Renal cortex interstitium (tissue), 15 donors: ENCODE measurements at places on chromosomes 6 and 20. TPM values are rescaled to one million over a fixed set of nuclear protein-coding genes. Genes with fewer than 3 reads are reported as not detected.

The BNIP5 gene
- 0.10 TPM for polyA plus RNA-seq

The SRF gene
- 27.6 TPM for polyA plus RNA-seq

The TPD52L1 gene
- polyA plus RNA-seq, result 83.7 TPM

DNA sequence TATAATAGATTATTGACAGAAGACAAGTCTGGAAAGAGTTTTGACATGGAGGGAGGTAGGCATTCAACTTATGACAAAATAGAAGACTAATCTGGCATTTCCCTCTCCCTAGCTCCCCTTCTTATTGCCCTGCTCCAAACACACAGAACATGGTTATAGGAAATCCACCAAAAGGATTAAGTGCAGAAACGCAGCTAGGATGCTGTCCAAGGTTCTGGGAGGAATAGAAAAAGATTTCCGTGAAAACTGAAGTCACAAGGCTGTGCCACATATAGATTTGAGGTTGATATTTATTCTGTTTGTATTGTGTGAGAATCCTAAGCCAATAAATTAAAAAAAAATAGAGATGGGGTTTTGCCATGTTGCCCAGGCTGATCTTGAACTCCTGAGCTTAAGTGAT, 107.9 kb upstream of the MAP3K7 start:
- DNase-seq, result no peak

DNA sequence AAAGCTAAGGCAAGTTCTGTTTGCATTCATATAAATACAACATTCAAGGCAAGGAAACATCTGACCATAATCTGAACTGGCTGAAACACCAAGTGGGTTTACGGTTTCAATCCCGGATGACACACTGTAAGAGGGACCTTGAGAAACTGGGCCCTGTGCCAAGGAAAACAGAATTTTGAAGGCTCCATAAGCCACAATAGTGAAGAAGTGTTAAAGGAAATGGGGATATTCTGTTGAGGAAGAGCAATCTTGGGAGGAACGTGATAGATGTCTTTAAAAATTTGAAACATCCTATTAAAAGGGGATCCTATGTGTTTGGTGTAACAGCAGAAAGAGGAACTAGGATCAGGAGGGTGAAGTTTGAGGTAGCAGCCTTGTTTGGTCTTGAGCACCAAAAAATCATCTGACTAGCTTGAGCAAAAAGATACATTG, 82.4 kb upstream of the TAB2 start:
- DNase-seq, result peak; percentile 48

DNA sequence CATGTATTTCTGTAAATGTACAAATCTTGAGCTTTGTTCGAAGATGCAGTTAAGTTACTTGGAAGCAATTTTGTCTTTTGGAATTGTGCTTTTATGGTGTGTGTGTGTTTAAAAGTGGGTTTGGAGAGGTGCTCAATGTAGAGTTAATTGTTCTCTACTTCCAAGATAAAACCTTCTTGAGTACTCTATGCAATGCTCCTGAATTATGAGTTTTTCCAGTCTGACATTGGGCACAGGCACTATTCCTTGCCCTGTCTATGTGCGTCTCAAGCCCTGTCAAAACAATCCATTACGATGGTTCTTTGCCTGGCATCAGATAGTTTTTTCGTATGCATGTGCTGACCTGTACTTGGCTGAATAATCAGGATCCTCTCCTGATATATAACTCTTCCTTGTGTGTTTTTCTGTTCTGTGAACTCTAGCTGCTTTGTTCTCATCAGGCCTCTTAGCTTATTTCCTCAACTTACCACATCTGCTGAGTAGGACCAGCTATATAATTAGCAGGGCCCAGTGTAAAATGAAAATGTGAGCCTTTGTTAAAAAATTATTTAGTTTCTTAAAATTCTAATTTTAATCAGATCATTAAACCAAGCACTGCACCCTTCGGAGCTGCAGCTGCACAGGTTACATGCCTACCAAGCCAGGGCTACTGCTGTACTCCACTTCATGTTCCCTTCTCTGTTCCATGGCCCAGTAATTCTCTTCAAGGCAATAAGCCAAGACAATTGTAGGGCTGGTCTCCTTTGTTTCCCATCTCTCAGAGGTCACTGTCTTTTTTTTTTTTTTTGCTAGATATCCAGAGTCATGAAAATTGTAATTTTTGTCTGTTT, 160.1 kb downstream of the ZFAND3 start:
- DNase-seq, result no peak

GRCh38 chr20:20255099-20255498, 112.8 kb upstream of the INSM1 start:
- no peak for DNase-seq

DNA sequence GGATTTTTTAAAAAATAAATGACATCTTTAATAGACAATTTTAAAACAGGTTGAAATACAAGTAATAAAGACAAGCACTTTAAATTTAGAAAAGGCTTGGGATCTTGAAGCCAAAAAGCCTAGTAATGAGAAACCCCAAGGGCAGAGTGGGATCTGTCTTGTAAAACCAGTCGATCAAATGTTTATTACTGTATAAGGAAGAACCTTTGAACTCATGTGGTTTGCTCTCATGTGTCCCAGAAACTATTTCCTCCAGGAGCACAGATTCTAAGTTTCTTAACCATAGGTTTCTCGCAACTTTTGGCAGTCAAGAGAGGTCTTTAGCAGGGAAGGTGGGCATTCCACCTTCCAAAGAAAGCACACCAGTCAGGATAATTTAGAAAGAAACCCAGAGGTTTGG, 541.7 kb upstream of the BTBD3 start:
- no peak for DNase-seq

GRCh38 chr6:148565930-148566663, 180.7 kb upstream of the UST start:
- no peak for DNase-seq

DNA sequence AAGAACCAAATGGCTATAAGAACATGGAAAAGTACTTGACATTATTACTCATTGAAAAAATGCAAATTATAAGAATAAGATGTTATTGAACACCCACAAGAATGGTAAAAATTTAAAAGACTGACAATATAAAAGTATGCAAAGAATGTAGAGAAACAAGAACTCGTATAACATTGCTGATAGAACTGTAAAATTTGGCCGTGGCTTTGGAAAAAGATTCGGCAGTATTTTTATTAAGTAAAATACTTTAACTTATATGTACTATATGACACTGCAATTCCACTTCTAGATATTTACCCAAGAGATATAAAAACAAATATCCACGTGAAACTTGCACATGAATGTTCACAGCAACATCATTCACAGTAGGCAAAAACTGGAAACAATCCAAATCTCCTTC, 239.2 kb downstream of the TPBG start:
- DNase-seq, result no peak

- DNase-seq, result no peak
These were observed 90.5 kb downstream of the SAMD3 start for GRCh38 chr6:130132286-130132701.

DNA sequence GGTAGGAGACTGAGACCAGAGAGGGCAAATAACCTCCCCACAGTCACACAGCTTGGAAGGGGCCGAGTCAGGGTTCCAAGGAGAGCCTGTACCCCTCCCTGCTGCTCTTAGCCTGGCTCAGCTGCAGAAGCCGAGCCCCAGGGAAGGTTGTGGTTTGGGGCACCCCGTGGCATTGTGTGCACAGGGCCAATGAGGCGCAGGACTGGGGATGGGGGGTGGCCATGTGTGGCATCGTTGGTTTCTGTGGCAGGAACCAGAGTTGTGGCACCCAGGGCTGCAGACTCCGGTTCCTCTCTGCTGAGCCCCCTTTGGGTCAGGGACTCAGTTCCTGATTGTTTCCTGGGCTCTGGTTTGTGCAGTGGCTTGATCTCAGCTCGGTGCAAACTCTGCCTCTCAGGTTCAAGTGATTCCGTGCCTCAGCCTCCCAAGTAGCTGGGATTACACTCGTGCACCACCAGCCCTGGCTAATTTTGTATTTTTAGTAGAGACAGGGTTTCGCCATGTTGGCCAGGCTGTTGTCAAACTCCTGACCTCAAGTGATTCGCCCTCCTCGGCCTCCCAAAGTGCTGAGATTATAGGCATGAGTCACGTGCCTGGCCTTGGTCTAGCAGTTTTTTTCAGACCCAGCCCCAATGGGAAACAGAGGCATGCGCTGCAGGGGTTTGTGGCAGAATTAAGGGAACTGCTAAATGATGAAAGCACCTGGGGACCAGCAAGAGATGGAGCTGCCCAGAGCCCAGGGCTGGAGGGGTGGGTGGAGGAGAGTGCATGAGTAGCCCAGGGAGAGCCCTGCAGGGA, 221.0 kb upstream of the SULF2 start:
- DNase-seq, result no peak

DNA sequence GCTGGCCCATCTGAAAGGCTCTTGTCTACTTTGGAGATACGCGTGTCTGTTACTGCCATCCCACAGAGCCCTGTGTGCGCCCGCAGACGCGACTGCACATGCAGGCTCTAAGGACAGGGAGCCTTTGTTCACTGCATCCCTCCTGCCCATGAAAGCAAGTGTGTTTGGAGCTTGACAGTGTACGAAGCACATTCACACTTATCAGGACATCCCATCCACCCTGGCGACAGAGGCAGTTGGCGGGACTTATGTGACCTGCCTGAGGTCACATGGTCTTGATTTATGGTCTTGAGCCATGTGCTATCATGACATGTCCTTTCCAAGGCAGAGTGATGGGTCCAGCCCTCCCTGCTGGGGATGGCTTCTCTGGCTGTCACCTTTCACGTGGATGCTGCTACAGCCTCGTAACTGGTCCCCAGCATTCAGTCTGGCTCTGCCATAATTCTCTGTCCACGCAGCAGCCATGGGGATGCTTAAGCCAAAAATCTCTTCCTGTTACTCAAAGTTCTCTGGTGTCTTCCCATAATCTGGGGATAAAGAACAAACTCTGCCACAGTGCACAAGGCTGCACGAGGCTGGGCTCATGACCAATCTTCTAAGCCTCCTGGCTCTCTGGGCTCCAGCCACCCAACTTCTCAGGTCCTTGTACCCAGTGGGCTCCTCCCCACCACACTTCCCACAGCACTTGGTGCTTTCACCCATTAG, 36.3 kb upstream of the FAM83D start:
- DNase-seq, result no peak

DNA sequence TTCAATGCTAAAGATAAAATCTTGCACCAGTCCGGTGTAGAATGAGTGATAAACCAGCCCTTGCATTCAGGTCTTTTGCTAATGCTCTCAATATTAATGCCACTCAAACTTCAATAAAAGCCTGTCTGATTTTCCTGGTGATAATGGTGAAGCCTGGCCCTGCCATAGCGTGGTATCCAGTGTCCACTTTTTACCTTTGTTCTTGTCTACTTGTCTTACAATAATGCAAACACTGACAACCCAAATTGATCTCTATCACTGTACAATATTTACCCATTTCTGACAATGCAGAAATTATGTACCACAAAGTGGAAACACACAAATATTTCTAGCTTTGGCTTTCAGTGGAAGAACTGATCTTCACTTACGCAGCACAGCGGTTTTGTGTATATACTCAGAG, 189.1 kb downstream of the ZDHHC14 start:
- DNase-seq, result no peak

GRCh38 chr6:7033202-7033601, 74.6 kb upstream of the RREB1 start:
- DNase-seq, result no peak

DNA sequence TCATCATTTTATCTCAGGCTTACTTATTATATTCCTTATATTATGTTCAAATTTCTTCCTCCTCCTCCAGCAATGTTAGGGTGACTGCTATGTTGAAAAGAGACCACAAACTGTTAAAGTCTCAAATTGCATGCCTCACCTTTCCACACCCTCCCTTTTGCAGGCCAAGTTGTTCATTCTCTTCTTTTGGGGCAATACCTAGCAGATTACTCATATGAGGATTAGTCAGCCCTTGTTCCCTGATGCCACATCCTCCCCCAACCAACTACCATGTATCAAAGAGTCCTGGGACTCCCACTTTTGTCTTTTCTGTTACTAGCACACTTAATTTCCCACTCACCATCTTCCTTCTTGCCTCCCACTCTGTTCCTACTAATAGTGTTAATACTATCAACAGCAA, 434.7 kb downstream of the BCKDHB start:
- DNase-seq, result no peak

GRCh38 chr6:68732423-68732822, 97.3 kb downstream of the ADGRB3 start:
- no peak for DNase-seq

- peak; percentile 82 for DNase-seq
These were observed 5.5 kb upstream of the SOX4 start for GRCh38 chr6:21587961-21588480.

DNA sequence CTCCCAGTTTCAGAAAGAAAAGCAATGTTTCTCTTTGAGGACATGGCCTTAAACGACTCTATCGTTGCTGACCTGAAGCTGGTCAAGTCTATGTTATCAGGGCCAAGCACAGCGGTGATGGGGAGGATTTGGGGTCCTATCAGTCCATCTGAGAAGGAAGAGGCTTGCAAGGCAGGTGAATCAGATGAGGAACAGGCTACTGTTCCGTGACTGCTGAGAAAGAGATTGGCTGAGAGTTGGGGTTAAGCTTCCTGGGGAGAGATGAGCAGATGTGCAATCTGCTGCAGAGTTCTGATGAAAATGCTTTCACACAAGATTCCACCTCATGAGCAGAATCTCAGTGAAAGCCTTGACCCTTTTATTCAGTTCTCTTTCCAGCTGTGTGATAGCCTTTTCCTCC, 168.3 kb upstream of the STMND1 start:
- DNase-seq, result no peak

DNA sequence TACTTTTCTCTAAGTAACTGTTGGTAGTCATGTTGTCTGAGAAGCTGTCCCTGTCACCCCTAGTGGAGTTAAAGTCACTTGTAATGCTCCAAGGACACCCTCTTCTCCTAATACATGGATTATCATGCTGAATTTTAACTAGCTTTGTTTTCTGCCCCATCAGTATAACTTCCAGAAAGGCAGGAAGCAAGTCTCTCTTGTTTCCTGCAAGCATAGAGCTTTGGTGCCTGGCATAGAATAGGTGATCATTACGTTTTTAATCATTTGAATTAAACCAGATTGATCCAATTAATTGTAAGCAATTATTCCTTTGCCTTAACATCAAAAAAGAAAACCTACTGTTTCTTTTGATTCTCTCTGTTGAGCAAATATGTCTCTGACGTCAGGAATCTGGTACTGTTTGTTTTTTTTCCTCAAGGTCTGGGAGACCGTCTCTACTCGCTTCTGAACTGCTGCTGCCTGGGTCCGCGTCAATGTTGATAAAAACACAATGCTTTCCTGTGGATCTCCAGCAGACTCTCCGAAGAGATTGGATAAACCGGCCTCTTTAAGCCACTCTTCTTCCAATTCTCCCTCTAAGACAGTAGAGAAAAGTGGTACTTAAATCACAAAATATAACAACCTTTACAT, 71.8 kb downstream of the ARHGAP18 start:
- DNase-seq, result no peak

GRCh38 chr6:133779916-133780695, 108.8 kb upstream of the TCF21 start:
- DNase-seq, result no peak

DNA sequence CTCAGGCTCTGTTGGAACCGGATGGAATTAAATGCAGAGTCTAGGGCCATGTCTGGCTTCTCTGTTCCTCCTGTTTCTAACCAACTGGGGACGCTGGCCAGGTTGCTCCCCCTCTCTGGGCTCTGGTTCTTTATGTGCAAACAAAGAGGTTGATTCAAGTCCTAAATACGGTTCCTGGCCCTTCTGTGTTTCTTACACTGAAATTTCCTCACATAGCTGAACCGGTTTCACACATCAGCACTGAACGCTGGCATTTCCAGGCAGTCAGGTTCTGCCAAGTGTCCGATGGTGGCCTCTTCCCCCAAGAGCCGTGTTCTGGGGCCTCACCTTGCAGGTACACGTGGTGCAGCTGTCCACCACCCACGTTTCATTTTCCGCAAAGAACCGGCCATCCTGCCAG, 13.5 kb downstream of the THBS2 start:
- DNase-seq, result no peak

- no peak for DNase-seq
These were observed 71.9 kb downstream of the OPN5 start for GRCh38 chr6:47853766-47854165.

GRCh38 chr20:53329781-53330180, 263.9 kb downstream of the ZNF217 start:
- no peak for DNase-seq
